ENCODE measurements at places on chromosomes 6 and 20.

DNA sequence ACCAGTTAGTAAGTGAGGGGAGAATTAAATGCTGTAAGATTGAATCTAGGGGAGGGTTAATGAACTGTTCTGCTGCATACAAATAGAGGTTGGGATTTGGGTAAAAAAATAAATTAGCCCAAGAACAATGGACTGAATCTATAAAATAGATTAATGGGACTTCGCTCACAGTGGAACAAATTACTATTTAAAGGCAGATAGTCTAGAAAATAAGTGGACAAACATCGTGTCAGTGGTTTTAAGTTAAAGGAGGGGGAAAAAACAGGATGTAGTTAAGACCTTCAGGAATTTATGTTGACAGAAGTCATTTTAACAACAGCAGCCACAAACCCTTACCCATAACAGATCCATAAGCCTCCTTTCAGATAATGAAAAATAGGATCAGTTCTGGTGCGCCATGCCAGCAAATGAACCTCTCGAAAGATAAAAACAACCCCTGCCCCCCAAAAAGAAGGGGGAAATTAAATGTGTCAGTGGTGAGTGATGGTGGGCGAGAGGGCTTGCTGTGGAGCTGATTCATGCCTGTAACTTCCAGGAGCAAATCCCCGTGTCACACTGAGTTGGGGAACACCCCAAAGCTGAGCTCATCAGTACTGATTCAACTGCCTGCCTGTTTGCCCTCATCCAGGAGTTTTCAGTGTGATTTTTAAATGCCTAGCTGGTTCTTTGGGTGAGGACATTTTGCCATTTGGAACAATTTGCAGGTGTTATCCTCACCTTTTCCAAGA, 86.8 kb downstream of the PPP1R14C start:
- no peak for DNase-seq

DNA sequence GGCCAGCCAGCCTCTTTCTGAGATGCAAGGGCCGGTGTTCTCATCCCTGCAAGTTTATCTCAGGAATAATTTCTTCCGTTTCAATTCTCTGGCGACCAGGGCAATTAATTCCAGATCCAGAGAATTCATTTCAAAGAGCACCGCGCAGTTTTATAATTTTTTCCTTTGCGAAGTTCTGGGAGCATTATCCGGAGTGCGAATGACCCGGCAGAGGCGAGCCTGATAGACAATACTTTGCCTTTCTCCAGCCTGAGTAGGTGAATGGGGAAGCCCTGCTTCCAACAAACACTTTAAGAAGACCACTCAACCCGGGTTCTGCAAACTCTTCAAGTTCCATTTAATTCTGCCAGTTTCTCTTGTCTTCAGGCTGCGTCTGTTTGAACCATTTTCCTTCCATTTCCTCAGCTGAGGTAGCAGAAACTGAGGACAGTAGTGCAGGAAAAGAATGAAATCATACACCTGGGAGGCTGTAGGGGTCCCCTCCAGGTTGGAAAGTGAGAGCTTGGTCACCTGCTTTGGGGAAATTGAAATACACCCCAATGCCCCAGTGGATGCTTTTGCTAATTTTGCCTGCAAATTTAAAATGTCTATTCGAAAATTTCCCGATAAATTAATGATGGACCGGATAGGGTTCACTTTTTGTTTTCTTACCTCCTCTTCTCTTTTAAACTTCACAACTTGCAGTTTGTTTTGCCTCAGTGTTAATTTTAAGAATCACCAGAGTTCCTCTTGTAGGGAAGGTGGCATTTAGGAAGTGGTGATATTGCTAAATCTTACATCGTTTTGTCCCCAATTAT, 1.1 kb downstream of the VGLL2 start:
- no peak for DNase-seq

DNA sequence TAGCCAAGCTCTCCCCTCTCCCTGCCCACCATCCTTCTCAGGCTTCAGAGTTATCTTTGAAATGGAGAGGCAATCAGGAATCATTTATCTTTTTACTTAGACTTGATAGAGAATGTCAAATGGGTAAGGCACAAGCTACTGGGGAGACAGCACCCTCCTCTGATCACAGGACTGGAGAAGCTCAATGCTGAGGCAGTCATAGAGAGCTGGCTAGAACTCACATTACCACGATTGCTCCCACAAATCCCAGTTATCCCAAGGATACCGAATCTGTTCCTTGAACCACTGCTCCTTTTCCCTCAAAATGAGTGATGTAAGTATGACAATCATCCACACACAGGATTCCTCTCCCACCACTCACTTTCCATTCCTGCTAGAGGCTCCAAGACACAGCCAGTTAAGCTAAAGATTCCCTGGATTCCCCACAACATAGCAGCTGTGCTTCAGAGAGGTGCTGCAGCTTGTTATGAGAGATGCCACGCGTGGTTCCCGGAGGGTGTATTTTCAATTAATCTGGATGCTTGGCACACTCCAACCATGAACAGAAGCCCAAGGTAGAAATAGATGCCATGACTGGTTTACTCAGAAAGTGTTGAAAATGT, 96.2 kb upstream of the VGLL2 start:
- DNase-seq: no peak

DNA sequence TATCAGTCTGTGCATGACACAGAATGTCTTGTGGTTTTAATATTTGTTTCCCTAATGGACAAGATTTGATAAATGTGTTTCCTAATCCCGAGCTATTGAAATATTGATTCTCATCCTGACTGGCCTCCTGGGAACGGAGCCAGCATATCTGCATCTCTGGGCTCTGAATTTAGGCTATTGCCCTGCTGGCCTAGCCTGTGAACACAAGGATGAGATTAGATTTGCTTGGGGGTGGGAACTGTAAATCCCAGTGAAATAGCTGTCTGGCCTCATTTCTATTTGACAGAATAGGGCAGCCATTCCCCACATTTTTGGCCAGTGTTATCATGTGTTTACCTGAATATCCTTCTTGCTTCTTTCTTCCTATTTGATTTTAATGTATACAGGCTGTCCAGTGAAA, 198.4 kb upstream of the SOX4 start:
- no peak for DNase-seq

- no peak for DNase-seq
Observed at GRCh38 chr6:41618598-41618997, 19.7 kb upstream of the MDFI start.

Data from activated naive CD4-positive, alpha-beta T cell treated with anti-CD3 and anti-CD28 coated beads, Interleukin-2, amount 10 ng/mL, durations not matched to agents 7 days and 5 days (primary cell).